ENCODE measurements at places on chromosomes 5 and 9.

DNA sequence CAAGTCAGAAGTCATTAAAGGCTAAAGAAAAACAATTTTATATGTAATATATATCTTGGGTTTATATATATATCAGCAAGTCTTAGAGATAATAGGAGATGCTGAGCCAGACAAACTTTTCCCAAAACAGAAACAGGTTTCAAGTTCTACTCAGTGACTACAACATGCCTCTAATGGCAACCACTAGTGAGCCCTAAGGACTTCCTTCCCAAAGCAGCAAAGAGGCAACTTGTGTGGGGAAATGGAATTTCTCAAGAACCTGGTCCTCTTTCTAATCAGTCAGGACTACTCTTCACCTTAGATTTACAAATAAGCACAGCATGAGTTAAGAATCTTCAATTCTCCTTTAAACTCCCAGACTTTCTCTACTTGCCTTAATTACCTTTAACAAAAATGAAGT is 17.6 kb downstream of the RNF38 start:
- no peak for DNase-seq

GRCh38 chr9:132002643-132003318 is 76.9 kb downstream of the MED27 start:
- DNase-seq: no peak

DNA sequence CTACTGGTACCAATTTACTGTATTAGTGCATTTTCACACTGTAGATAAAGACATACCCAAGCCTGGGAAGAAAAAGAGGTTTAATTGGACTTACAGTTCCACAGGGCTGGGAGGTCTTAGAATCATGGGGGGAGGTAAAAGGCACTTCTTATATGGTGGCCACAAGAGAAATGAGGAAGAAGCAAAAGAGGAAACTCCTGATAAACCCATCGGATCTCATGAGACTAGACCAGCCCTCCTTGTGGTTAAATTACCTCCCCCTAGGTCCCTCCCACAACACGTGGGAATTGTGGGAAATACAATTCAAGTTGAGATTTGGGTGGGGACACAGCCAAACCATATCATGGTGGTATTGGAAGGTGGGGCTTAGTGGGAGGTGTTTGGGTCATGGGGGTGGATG is 56.5 kb upstream of the SPDL1 start:
- no peak for DNase-seq

- no peak for DNase-seq
Observed at GRCh38 chr5:150578781-150579461, 61.5 kb upstream of the SYNPO start.

DNA sequence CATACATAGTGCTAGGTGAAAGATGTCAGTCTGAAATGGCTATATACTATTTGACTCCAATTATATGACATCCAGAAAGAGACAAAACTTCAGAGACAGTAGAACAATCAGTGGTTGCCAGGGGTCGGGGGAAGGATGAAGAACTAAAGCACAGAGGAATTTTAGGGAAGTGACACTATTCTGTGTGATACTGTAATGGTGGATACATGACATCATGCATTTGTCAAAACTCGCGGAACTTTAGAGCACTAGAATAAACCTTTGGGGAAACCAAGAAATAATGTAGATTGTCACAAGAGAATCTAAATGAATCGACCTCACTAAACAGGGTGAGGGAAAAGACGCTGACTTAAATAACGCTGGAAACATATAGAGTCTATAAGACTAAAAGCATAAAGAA is 107.0 kb upstream of the RETREG1 start:
- no peak for DNase-seq

GRCh38 chr9:4792054-4792571 is 631 bp upstream of the RCL1 start:
- DNase-seq: no peak

DNA sequence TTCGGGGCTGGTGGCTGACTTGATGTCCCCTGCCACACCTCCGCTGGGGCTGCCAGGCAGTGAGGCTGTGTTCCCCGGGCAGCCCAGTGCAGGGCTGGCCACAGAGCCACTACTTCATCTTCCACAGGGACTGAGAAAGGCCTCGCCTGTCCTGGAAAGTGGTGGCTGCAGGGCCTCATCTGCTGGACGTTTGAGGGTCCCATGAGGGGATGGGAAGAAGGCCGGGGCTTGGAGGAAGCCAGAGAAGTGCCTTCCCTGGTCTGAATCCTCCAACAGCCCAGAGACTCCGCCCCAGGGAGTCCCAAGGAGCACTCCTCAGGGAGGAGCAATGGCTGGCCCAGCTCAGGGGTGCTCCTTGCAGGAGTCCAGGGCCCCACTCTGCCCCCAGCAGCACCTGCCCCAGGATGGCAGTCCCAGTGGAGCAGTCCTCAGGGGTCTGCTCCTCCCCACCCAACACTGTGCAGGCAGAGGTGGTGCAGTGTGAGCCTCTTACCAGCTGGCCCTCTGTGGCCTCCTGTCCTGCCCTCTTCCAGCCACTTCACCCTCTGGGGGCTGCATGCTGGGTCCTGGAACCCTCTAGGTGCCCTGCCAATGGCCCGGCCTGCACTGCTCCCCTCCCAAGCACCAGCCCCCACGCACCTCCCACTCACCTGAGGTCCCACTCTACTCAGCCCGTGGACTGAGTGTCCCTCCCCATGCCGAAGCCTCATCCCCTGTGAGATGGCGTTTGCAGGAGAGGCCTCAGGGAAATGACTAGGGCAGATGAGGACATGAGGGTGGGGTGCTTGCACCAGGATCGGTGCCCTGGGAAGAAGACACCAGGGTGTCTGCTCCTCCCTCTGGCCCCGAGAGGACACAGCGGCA is 47.3 kb upstream of the COL5A1 start:
- DNase-seq: no peak

DNA sequence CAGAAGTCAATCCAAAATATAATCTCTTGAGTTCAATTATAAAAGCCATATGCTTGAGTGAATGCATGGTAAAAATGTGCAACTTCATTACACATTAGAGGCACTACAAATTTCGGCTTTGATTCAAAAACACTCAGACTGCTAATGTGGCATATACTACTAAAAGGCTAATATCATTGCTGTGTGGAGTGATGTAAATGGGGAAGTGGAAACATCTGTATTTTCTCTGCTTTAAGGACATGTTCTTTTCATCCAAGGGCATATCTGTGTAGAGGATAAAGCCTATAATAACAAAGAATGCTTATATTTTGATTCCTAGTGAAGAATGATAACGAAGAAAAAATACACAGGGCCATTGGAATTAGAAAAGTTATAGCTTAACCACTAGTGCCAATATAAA is 643.9 kb upstream of the ZNF608 start:
- DNase-seq: no peak

DNA sequence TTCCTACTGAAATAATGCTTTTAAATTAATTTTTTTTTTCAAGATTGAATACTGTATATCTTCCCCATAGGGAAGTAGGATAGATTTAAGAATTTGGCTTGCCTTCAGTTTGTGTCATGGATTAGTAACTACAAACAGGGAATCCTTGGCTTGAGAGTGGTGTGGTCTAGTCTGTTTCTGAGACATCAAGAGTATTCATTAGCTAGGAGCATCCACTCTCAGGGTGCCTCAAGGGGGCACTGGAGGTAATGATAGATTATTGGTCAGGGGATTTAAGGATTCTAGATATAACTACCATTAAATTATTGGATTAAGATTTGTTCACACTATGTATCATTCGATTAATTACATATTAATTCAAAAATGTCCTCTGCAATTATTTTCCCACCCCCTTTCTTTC is 91.8 kb upstream of the TXNDC8 start:
- no peak for DNase-seq

- DNase-seq: no peak
Observed at GRCh38 chr9:83622433-83622938, 457 bp upstream of the IDNK start.

GRCh38 chr9:125867751-125868415 is 120.7 kb downstream of the PBX3 start:
- DNase-seq: no peak

GRCh38 chr9:78038620-78039300 is 7.1 kb upstream of the GNAQ start:
- no peak for DNase-seq

Measured in GM12878 (cell line).